ENCODE measurements at places on chromosomes 7 and 10.

DNA sequence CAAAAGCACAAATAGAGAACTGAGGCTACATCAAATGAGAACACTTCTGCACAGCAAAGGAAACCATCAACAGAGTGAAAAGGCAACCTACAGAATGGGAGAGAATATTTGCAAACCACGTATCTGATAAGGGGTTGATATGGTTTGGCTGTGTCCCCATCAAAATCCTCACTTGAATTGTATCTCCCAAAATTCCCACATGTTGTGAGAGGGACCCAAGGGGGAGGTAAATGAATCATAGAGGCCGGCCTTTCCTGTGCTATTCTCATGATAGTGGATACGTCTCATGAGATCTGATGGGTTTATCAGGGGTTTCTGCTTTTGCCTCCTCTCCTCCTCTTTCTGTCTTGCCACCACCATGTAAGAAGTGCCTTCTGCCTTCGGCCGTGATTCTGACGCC is 120.6 kb upstream of the FRMD4A start:
- H3K4me3 ChIP-seq, result no peak overlapping the region
- no peak for DNase-seq

GRCh38 chr7:11427686-11428273 is 404.2 kb downstream of the THSD7A start:
- H3K4me1 ChIP-seq, result no peaks in the 10 kb centered on the region
- no peak overlapping the region for H3K4me3 ChIP-seq
- H3K27ac ChIP-seq, result no peak overlapping the region
- H3K27me3 ChIP-seq, result no peaks in the 10 kb centered on the region
- no peaks in the 10 kb centered on the region for H3K36me3 ChIP-seq

DNA sequence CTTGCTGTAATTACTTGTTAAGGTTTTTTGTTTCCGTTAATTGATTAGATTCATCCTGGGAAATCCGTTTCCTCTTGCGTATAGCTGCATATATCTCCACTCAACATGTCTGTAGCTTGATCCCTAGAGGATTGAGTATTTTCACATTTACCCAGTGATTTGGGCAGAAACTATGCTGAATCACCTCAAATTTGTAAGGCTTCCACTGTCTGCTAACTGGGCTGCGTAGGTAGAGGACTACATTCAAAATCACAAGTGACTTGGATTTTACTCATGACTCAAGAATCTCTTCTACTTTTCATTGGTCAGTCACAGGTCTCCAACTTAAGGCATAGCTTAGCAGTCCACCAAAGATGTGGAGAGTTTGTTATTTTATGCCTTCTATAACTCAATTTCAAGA is 141.8 kb downstream of the POLR1F start:
- H3K36me3 ChIP-seq, result no peaks in the 10 kb centered on the region
- no peak overlapping the region for H3K27ac ChIP-seq
- no peaks in the 10 kb centered on the region for H3K27me3 ChIP-seq
- no peaks in the 10 kb centered on the region for H3K4me1 ChIP-seq

- peaks cover 53% of the 10 kb centered on the region for H3K4me1 ChIP-seq
- DNase-seq, result peak; percentile 62
- H3K36me3 ChIP-seq, result peaks cover 43% of the 10 kb centered on the region
- peak overlapping the region; percentile 93 for H3K4me3 ChIP-seq
- peak overlapping the region; percentile 100 for H3K27ac ChIP-seq
- H3K27me3 ChIP-seq, result no peaks in the 10 kb centered on the region
These were observed 2.3 kb downstream of the KLF6 start for GRCh38 chr10:3782451-3783315.

- H3K27ac ChIP-seq, result no peak overlapping the region
- no peaks in the 10 kb centered on the region for H3K4me1 ChIP-seq
- no peaks in the 10 kb centered on the region for H3K27me3 ChIP-seq
These were observed 31.8 kb downstream of the KLRG2 start for GRCh38 chr7:139451638-139452037.

GRCh38 chr7:47741984-47742383 is 160.1 kb upstream of the TNS3 start:
- DNase-seq, result no peak
- H3K27me3 ChIP-seq, result no peaks in the 10 kb centered on the region
- no peak overlapping the region for H3K4me3 ChIP-seq
- H3K4me1 ChIP-seq, result no peaks in the 10 kb centered on the region
- H3K36me3 ChIP-seq, result no peaks in the 10 kb centered on the region
